Activated CD8-positive, alpha-beta T cell treated with anti-CD3 and anti-CD28 coated beads for 36 hours (primary cell): ENCODE measurements at places on chromosomes 11 and 22. TPM values are rescaled to one million over a fixed set of nuclear protein-coding genes. Genes with fewer than 3 reads are reported as not detected.
A peak's percentile ranks its signal among the peaks of the same experiment; 100 is the strongest.

DNA sequence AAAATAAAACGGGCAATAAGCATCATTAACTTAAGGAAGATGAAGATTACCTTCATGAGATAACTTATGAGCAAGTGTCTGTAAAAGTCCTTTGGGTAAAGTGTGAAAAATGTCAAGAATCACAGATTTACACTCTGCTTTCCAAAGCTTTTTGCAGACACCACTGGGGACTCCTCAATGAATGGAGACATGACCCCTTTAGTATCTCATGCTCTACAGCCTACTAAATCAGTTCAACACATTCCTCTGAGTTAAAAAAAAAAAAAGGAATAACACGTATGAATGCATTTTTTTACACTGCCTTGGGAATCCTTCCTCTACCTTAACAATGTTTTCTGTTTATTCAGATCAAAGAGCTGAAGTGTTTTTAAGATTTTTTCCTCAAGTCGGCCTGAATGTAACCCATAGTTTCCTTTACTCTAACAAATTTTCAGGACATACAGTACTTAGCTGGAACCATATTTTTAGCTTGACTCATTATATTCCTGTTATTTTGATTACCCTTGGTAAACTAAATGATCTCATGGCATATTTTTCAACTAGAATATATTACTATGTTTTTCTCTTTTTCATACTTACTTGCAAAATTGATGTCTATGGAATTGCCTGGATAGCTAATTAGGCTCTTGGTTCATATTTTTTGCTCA, 25.9 kb upstream of the RAB30 start:
- no peaks in the 10 kb centered on the region for H3K4me1 ChIP-seq
- no peak overlapping the region for H3K27ac ChIP-seq
- no peak overlapping the region for H3K4me3 ChIP-seq
- no peaks in the 10 kb centered on the region for H3K36me3 ChIP-seq

DNA sequence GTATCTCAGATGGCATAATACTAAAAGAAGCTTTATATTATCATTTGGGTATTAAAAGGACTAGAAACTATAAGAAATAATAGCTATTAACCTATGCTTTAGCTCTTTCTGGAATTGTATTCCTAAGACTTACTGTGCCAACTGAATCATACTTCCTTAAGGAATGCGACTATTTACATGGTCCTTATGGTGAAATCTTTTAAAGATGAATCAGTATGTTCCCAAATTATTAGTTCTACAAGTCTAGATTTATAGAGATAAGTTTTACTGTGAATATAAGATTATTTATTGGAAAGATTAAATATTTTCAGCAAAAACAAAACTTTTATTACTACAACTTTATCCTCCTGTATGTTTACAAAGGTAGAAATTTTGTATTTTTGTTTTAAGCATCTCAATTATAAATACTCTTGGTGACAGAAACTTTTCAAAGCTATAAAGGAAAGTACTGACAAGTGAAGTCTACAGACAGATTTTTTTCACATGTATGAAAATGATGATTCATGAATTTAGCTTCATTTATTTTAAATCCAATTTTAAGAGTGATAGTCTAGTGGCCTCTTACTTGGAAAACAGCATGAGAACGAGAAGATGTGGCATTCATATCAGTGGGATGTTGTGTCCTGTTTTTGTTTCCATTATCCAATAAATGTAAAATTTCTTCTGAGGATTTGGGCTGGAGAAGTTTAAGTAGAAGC, 17.8 kb downstream of the KIF18A start:
- H3K27ac ChIP-seq, result no peak overlapping the region
- DNase-seq, result no peak
- H3K27me3 ChIP-seq, result no peaks in the 10 kb centered on the region
- peaks cover 15% of the 10 kb centered on the region for H3K36me3 ChIP-seq

Gene PMM1
- 29.9 TPM for total RNA-seq

Gene MMP8
- not detected for total RNA-seq

Gene MIOX
- total RNA-seq, result 0.29 TPM

- no peak overlapping the region for H3K27ac ChIP-seq
- no peak overlapping the region for H3K4me3 ChIP-seq
- no peaks in the 10 kb centered on the region for H3K27me3 ChIP-seq
- no peaks in the 10 kb centered on the region for H3K36me3 ChIP-seq
- no peak for DNase-seq
Observed at GRCh38 chr11:1992111-1992510, 5.5 kb downstream of the H19 start.

GRCh38 chr11:134519390-134519750, 107.3 kb upstream of the B3GAT1 start:
- DNase-seq, result no peak
- peaks cover 3% of the 10 kb centered on the region for H3K27me3 ChIP-seq
- no peak overlapping the region for H3K4me3 ChIP-seq
- no peaks in the 10 kb centered on the region for H3K4me1 ChIP-seq
- no peak overlapping the region for H3K27ac ChIP-seq

GRCh38 chr11:108559904-108560303, 33.7 kb downstream of the EXPH5 start:
- no peaks in the 10 kb centered on the region for H3K36me3 ChIP-seq
- H3K27ac ChIP-seq, result no peak overlapping the region
- peaks cover 19% of the 10 kb centered on the region for H3K4me1 ChIP-seq
- no peaks in the 10 kb centered on the region for H3K27me3 ChIP-seq

Gene POU2AF2
- total RNA-seq, result not detected

GRCh38 chr22:27309697-27310096, 491.9 kb downstream of the MN1 start:
- DNase-seq, result no peak
- peaks cover 3% of the 10 kb centered on the region for H3K27me3 ChIP-seq
- H3K36me3 ChIP-seq, result no peaks in the 10 kb centered on the region
- no peaks in the 10 kb centered on the region for H3K4me1 ChIP-seq
- H3K4me3 ChIP-seq, result no peak overlapping the region

DNA sequence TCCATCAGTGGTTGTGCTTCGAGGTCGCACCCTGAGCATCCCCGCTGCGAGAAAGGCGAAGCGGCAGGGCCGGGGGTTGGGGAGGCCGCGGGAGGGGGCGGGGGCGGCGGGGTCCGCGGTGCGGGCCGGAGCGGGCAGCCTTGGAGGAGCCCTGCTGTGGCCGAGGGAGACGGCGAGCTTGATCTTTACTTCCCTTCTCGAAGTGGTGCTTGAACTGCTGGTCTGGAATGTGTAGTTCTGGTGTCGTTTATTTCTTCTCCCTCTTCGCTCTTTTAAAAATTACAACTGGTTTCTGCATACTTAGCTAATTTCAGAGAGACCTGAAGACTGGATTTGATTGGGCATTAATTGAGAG, 1.1 kb downstream of the APLP2 start:
- peaks cover 7% of the 10 kb centered on the region for H3K27me3 ChIP-seq
- H3K4me3 ChIP-seq, result peak overlapping the region; percentile 77
- H3K27ac ChIP-seq, result peak overlapping the region; percentile 46
- peaks cover 20% of the 10 kb centered on the region for H3K4me1 ChIP-seq
- no peak for DNase-seq

DNA sequence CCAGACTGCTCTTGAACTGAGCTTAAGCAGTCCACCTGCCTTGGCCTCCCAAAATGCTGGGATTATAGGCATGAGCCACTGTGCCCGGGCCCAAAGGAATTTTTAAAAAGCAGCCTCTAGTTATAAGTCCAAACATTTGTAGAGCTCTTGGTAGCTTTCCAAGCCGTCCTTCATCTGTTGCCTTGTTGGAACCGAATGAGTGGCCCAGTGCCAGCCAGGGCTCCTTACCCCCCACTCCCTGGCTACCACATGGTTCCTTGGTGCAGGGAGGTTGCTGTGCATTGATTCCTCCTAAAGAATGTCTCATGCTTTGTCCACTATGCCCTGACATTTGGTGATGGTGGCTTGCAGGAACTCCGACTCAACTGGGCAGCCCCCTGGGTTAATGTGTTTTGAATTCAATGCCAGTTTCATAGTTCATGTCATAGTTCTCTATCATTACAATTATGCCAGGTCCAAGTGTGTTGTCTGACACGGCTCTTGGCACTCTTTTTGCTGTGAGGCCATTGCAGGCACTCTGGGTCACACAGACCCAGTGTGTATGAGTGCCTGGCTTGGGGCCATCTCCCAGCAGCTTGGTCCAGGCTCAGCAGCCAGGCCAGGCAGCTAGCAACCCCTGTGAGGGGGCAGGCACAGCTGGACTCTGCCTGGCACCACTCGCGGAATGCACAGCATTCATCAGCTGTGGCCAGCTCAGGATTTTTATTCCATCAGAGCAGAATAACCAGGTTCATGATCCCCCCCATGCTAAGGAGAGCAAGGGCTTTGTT, 13.3 kb upstream of the MICALL1 start:
- H3K4me3 ChIP-seq, result no peak overlapping the region
- H3K4me1 ChIP-seq, result peaks cover 16% of the 10 kb centered on the region
- no peak for DNase-seq
- H3K36me3 ChIP-seq, result peaks cover 19% of the 10 kb centered on the region
- no peak overlapping the region for H3K27ac ChIP-seq
